ENCODE measurements at places on chromosomes 4 and X.

DNA sequence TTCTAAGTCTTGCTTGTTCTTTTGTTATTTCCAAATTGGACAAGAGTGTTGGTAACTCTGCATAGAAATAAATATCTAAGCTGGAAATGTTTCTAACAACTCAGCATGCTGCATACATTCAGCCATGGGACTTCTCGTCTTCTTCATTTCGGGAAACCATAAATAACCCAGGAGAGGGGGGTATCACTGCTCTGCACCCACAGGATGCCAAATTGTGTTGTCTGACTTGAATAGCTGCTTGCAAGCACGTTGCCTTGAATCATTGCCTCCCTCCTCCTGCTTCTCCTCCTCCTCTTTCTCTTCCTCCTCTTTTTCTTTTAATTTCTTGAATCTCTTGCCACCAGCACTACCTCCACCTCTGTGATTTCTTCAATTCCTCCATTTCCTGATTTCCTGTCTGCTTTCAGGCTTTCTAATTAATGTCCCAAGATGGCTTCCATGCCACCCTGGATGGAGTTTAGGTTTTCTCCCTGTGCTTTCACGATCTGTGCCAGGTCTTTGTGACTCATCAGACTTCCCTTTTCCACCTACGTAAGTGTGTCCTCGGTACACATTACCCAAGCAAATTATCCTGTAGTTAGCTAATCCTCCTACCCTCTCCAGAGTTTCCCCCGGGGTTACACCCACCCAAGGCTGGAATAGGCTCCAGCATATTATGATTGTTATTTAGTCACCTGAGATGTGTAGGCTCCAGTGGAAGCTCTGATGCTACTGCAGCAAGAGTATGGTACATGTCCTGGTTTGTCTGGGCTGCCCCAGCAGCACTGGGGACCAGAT lies 122.6 kb upstream of the VCX3B start:
- DNase-seq: no peak

DNA sequence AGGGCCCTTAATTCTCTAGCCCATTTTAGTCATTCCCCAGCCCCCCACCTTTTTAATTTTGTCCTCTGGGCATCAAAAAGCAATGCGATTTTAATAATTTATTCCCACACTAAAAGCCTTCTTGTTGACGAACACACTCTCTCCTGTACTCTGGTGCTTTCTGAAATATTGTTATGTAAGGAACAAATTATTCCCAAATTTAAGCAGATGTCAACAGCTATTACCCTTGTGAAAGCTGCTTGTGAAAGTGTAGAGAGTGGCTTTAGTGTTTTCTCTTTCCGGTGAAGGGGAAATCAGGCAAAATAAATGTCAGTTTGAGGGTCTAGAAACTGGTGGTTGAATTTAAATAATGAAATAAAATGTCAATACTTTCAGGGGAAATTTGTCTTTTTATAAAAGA lies 221.2 kb upstream of the CNKSR2 start:
- DNase-seq: no peak

- no peak for DNase-seq
Measured at GRCh38 chr4:121977251-121978171, 25.7 kb upstream of the TRPC3 start.

GRCh38 chrX:47264483-47265173 lies 31.8 kb downstream of the USP11 start:
- DNase-seq: no peak

DNA sequence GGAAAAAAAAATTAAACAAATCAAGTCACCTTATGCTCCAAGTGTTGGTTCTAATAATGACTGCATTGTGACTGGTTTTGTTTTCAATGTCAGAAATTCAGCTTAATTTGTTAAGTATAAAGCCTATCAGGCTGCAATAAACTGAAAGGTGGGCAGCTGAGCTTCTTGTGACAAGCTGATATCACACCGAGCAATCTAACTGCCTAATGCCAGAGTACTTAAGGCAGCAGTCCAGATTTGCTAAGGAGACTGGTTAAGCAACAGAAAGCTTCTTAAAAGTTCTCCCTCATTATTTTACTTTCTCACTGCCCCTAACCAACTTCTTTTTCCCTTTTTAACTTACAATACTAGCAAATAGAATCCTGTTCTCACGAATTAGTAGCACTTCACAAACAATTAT lies 201.0 kb downstream of the MAB21L2 start:
- no peak for DNase-seq

- DNase-seq: no peak
Measured at GRCh38 chrX:64853424-64853823, 122.8 kb downstream of the ZC4H2 start.
